ENCODE measurements at places on chromosomes 13 and 19. TPM values are rescaled to one million over a fixed set of nuclear protein-coding genes. Genes with fewer than 3 reads are reported as not detected.
A peak's percentile ranks its signal among the peaks of the same experiment; 100 is the strongest.

- ATAC-seq, result no peak
Observed at GRCh38 chr13:65530688-65531087, 1699.4 kb downstream of the PCDH9 start.

DNA sequence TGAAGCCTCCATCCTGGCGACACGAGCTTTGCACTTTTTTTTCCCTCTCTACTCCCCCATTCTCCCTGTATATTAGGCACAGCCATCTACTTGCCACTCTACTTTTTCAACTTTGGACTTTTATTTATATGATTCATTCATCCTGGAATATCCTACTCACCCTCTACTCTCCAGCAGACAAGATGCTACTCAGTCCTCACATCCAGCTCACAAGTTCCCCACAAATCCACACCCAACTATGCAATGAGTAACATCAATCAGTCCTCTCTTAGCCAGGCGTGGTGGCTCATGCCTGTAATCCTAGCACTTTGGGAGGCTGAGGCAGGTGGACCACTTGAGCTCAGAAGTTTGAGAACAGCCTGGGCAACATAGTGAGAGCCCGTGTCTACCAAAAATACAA lies 23.9 kb upstream of the URAD start:
- ATAC-seq, result peak; percentile 49

DNA sequence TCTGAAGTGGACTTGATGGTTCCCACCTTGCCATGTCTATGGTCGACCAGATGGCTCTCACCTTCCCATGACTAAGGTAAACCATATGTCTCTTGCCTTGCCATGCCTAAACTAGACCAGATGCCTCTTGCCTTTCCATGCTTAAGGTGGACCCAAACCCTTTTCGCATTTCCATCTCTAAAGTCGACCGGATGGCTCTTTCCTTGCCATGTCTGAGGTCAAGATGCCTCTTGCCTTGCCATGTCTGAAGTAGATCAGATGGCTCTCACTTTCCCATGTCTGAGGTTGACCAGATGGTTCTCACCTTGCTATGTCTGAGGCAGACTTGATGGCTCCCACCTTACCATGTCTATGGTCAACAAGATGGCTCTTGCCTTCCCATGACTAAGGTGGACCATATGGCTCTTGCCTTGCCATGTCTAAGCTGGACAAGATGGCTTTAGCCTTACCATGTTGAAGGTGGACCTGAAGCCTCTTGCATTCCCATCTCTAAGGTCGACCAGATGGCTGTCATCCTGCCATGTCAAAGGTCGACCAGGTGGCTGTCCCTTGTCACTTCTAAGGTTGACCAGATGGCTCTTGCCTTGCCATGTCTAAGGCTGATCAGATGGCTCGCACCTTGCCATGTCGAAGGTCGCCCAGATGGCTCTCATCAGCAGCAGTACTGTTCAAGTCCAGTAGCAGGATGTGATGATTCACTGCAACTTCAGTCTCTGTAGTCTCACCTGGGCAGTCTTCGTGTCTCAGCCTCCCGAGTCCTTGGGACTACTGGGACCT lies 1439.4 kb downstream of the UQCRFS1 start:
- ATAC-seq, result no peak

Gene SLC7A10
- total RNA-seq, result not detected

Gene ZNF429
- total RNA-seq, result 6.2 TPM

Gene ZNF841
- total RNA-seq, result 29.1 TPM

All from activated T-helper 17 cell treated with anti-CD3 and anti-CD28 coated beads, Interleukin-2, amount 50 U/mL, for 72 hours (primary cell).